Activated T-helper 1 cell treated with Interleukin-2 at 50 U/mL for 16 hours (primary cell): ENCODE measurements at places on chromosomes 12 and 14.

GRCh38 chr14:52220924-52221811 lies 46.3 kb upstream of the PTGDR start:
- no peak for DNase-seq

DNA sequence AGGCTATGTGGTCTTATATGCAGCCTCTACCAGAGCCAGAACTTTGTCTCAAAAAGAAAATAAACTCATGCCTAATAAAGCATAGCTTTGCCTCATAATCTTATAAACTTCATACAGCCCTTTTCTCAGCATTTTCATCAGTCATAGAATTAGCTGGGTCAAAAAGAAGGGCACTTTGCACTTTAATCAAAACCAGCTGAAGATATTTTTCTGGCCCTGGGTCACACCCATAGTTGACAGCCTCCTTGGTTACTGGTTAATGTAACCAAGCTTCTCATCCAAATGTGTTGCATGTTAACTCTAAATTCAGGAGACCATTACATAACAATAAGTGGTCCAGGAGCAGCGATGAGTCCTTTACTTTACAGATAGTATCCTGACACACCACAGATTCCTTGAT lies 558.2 kb downstream of the FLRT2 start:
- no peak for DNase-seq

DNA sequence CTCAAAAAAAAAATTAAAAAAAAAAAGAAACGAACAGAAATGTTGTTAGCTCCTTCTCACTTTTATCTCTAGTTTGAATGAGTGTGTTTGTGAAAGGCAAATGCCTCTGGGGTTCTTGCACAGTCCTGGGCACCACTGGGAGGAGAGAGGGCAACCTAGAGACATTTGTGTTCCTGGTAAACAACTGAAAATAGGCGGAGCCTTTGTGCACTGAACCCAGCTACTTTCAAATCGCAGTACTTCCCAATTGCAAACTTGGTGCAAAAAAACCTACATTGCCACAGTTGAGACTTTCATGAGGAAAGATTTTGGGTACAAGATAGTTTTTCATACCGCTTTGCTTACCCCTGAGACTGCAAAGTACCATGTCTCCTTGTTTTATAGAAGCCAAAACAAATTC lies 430.0 kb downstream of the ZFP36L1 start:
- DNase-seq: no peak

GRCh38 chr12:27237790-27238771 lies 6.0 kb upstream of the STK38L start:
- no peak for DNase-seq

GRCh38 chr14:28382444-28383190 lies 384.0 kb upstream of the FOXG1 start:
- no peak for DNase-seq

DNA sequence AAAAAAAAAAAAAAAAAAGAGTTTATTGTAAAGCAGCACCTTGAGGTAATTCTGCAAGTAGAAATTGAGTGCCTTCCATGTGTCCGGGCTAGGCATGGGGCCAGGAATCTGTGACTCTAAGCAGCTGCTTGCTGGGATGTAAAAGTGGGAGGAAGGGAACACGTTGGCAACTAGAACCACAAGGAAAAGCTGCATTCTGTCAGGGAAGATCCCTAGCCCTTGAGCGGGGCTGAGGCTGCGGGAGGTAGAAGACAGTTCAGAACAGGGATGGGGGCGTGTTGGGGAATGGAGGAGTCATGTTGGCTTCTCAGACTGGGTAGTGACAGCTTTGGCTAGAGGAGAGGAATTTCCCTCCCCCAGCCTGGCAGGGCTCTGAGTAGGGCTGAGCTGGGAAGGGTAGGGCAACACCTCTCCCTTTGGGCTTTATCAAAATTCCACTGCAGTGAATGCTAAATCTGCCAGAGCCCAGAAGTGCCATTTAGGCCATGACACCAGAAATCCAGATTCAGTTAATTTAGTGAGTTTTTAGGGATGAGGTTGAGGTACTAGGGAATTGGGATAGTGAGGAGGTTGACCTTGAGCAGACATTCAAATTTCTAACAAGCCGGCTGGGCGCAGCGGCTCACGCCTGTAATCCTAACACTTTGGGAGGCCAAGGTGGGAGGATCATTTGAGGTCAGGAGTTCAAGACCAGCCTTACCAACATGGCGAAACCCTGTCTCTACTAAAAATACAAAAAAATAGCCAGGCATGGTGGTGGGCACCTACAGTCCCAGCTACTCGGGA lies 3.4 kb upstream of the TRAFD1 start:
- no peak for DNase-seq

DNA sequence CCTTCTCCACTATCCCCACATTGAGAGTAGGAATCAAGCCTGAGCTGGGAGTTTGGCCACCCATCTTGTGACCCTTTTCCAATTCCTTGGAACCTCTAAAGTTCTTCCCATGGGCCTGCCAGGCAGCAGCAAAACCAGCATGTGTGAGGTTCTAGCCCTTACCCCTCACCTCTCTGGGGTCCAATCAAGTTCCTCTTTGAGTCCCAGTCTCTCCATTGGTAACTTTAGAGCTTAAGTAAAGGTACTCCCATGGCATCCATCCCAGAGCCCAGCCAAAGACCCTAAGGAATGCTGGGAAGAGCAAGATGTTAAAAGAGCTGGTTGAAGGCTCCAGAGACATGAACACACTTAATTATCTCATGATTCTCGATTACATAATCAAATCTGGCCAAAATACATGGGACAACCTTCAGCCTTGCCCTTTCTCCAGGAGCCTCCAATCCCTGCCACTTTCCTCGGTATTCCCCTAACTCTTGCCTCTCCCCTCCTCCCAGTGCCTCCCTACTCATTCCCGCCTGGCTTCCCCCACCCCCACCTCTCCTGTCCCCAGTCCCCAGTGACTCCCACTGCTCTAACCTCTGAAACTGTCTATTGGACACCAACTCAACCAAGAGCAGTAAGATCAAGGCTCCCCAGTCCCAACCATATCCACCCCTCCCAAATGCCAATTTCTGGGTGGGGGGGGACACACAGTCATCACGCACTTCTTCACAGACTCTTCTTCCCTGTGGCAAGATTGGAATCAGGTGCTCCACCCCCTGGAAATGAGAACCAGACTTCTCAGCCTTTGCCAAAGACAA lies 4.8 kb upstream of the TNS2 start:
- no peak for DNase-seq

DNA sequence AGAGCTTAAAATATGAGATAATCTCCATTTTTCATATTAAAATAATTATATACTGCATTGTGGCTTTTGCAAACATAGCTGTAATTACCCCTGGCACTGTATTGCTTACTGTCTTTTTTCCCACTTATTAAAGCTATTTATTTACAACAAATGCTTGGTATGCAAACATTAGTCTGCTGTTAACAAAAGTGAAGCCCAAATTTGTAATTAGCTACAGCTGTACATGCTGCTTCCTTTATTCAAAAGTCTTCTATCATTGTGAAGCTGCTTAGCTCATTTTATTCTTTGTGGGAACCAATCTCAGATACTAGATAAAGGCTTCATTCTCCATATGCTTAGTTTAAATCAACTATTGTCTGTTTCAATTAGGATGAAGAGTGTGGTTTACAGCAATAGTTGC lies 425.8 kb upstream of the FOXG1 start:
- DNase-seq: no peak

GRCh38 chr14:82387699-82388098 lies 854.0 kb upstream of the SEL1L start:
- DNase-seq: no peak

DNA sequence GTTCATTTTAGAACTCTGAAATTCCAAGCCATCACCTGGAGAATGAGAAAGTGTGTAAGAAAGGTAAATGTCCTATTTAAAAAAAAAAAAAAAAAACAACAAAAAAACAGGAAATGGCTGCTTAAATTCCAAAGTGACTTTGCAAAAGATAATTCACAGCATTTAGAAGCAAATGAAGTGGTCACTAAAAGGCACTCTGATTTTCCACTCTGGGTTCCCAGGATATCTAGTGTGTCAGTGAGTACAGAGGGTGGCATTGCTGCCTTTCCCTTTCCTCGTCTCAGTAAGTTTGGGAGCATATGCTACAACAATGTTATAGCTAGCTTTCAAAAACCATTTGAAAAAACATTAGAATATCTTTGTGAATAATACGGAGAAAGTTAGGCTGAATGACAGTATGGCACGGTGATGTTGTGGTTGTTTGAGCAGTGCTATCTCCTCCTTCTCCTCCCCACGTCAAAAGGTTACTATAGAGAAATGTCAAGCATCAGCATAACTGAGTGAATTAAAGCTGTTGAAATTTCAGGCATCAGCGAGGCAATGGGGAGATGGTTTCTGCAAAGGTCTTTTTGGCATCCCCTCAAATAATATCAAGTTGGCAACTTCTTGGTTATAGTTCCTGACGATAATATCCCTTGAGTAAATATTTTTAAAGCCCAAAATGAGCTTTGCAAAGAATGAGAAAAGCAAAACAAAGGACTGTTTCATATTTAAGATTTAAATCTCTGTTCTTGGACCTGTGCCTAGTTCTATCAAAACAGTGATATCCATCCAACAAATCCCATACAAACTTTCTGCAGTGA lies 164.5 kb upstream of the E2F7 start:
- DNase-seq: no peak

GRCh38 chr14:65709576-65709975 lies 297.0 kb downstream of the FUT8 start:
- no peak for DNase-seq

DNA sequence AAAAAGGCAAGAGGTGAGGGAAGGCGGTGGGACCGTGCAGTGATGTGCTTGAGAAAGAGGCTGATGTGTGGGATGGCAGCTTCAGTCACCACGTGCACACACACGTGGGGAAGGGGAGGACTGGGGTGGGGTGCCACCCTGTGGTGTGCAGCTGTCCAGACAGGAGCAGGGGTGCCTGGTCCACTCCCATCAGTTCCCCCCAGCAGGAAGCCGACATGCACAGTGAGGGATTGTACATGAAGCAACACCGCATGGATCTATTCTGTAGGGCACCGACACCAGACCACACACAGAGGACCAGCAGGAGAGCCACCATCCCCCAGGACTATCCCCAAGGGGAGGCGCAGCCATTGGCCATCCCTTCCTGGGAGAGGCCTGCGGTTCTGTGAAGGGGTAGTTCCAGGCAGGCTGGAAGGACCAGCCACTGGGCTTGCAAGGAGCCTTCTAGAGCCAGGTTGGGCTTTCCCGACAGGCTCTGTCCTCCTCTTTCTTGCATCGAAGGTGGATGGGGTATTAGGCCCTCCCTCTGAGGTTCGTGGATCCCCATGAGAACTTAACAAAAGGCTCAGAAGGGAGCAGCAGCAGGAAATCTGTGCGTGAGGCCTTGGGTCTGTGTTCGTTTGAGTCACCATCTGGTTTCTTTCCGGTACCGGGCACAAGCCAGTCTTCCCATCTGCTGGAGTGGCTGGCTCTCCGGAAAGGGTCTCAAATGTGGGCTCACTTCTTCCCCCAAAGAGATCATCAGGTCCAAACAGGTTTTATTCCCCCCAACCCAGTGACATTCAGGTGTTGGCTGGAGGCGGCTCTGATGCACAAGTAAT lies 59.8 kb downstream of the PLEKHG3 start:
- DNase-seq: no peak

GRCh38 chr14:92026548-92027190 lies 13.2 kb downstream of the TRIP11 start:
- DNase-seq: no peak

GRCh38 chr14:51084507-51084906 lies 10.4 kb downstream of the TRIM9 start:
- DNase-seq: no peak

GRCh38 chr12:80087486-80088213 lies 11.7 kb upstream of the OTOGL start:
- no peak for DNase-seq

DNA sequence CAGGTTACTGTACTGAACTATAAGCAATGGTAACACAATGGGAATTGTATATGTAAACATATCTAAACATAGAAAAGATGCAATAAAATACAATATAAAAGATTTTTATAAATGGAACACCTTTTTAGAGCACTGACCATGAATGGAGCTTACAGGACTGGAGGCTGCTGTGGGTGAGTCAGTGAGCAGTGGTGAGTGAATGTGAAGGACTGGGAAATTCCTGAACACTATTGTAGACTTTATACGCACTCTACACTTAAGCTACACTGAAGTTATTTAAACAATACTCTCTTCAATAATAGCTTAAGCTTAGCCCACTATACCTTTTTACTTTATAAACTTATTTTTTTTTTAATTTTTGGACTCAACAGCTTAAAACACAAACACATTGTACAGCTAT lies 313.5 kb downstream of the KCNC2 start:
- no peak for DNase-seq

DNA sequence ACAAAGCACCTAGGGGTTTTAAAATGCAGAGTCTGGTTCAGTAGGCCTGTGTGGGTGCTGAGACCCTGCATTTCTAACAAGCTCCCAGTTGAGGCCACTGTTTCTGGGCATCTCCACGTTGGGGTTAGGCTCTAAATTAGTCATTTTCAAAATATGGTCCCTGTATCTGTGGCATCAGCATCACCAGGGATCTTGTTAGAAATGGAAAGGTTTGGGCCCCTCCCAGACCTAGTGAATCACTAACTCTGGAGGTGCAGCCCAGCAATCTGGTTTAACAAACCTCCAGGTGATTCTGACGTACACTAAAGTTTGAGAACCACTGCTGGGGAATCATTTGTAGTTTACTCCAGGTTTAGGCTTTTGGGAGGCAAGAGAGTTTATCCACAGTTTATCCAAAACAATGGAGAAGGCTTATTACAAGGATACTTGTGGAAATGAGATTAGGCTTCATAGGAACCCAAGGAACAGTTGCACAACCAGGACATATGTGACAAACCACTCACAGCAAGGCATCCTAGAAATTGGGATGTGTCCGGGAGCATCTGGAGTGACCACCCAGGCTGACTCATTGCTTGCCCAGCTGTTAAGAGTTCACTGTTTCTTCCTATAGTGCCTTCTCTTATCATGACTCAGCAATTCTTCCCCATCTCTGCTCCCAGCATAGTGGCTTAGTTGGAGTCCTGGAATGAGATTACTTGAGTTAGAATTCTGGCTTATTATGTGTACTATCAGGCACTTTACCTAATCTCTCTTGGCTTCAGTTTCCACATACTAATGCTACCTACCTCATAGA lies 71.6 kb upstream of the STXBP6 start:
- no peak for DNase-seq

GRCh38 chr12:113472191-113473121 lies 785 bp upstream of the LHX5 start:
- no peak for DNase-seq

DNA sequence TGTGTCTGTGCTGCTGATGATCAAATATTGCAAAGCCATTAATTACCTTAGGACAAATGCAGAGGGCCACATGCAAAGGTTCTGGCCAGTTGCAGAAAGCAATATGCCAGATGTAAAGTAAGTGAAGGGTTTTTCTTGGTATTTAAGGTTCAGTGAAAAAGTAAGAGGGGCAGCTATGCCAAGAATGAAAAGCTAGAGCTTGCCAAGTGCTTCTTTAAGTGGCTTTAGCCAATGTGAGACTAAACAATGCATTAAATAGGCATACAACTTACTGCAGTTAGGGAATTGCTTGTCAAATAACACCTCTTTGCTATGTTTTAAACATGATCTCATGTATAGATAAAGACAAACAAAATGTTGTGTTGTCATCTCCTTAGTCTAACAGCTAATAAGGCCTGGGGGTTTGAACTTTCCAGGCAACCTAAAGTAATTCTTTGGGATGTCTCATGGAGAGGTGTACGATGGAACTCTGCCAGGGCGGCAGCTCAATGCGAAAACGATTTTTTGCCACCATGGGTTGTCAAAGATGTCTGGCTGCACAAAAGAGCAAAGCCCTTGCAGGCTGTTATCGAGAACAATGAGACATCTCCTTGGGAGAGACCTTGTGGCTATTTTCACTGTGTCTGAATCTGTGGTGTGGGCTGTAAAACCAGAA lies 12.0 kb downstream of the IGF1 start:
- DNase-seq: no peak
